Fibroblast of upper back skin (primary cell): ENCODE measurements at places on chromosomes 1 and 21.

DNA sequence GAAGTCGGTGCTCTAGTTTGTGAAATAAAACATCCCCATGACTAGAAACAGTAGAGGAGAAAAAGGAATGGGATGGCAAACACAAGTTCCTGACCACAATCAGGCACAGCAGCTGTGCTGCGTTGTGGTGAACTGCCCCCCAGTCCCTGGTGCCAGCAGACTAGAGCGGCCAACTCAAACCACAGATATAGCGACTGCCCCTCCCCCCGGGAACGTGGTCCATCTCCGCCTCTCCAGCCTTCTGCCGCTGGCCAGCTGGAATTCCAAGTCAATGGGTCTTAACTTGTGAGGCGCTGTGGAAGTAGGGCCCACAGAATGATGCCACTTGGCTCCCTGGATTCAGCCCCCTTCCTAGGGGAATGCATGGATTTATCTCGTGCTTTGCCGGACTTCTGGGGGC lies 41.6 kb upstream of the ZNF678 start:
- DNase-seq = no peak

- no peak for DNase-seq
Observed at GRCh38 chr1:16090076-16090826, 16.8 kb upstream of the FAM131C start.

GRCh38 chr1:94383966-94384408 lies 34.2 kb upstream of the ABCD3 start:
- no peak for DNase-seq

DNA sequence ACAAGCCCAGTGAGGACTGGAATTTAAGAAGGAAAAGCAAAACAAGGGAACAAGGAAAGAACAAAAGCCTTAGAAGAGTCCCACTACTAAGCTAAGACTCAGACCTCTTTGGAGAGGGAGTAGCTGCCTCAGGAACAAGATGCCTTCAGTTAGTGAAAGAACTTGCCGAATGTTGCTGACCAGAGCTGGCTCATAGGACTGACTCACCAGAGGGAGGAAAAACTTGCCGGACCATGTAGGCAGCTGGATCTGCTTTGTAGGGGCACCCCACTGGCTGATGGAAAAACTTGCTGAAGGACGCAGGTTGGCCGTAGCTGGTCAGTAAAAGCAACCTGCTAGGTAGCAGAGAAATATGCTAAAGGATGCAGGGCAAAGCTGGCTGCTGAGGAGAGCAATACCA lies 15.3 kb upstream of the ZSWIM5 start:
- DNase-seq = no peak

GRCh38 chr21:28333578-28334075 lies 659.0 kb downstream of the LTN1 start:
- peak; percentile 62 for DNase-seq

GRCh38 chr1:169892176-169892926 lies 1.3 kb downstream of the SCYL3 start:
- no peak for DNase-seq

- DNase-seq = no peak
Observed at GRCh38 chr1:62274496-62275485, 44.4 kb downstream of the KANK4 start.

DNA sequence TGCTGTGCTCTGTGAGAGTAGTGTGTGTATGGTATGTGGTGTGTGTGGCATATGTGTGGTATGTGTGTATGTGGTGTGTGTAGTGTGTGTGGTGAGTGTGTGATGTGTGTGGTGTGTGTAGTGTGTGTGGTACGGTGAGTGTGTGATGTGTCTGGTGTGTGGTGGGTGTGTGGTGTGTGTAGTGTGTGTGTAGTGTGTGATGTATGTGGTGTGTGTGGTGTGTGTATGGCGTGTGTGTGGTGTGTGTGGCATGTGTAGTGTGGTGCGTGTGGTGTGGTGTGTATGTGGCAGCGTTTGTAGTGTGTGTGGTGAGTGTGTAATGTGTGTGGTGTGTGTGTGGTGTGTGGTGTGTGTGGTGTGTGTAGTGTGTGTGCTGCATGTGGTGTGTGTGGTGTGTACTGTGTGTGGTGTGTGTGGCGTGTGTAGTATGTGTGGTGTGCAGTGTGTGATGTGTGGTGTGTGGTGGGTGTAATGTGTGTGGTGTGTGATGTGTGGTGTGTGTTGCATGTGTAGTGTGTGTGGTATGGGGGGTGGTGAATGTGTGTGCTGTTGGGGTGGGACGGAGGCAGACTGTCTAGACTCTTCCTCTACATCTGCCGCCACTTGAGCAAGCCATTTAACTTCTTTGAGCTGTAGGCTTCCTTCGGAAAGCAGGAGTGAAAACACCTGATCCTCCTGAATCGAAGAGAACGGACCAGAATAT lies 33.5 kb downstream of the GPA33 start:
- DNase-seq = no peak

DNA sequence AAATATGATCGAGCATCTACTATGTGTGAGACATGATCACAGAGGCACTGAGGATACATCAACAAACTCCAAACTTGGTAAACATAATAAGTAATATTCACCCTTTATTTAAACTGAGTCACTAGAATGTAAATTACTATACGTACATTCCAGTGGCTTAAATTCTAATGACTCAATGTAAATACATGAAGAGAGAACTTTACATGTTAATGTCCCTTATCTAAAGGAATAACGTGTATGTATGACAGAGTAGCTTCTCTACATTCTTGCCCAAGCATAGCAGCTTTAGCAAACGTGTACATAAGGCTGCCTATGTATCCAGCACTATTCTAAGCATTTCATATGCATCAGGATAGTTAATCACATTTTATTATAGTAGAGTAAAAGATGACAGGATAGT lies 111.8 kb upstream of the CYYR1 start:
- DNase-seq = peak; percentile 6

- DNase-seq = no peak
Observed at GRCh38 chr1:119768778-119769177, at the start of gene HMGCS2. Gene HMGCS2 (minus strand): TSS chr1:119768905. CDS start chr1:119768844, 61 bp downstream.

- no peak for DNase-seq
Observed at GRCh38 chr1:175380521-175381300, 188.1 kb upstream of the KIAA0040 start.

GRCh38 chr1:196590959-196591358 lies 17.3 kb downstream of the KCNT2 start:
- no peak for DNase-seq

- DNase-seq = no peak
Observed at GRCh38 chr1:28340221-28340974, 11.6 kb downstream of the MED18 start.

DNA sequence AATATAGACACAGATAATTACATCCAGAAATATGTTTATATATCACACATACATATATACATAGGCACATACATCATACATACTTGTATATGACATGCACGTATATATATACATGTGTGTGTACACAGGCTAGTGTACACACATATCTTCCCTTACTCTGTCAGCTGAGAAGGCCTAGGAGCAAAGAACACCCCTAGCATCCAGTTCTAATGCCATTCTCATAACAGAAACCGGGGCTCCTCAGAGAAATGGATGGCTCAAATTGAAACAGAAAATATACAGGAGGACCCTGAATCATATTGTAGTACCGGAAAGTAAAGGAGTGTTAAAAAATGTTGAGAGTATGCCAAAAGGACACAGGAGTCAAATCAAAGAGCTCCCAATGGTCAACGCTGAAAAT lies 19.7 kb upstream of the HYI start:
- DNase-seq = no peak
